ENCODE measurements at places on chromosomes 6 and 20. TPM values are rescaled to one million over a fixed set of nuclear protein-coding genes. Genes with fewer than 3 reads are reported as not detected.

GRM1 gene
- total RNA-seq = not detected

ZSCAN9 gene
- 9.0 TPM for total RNA-seq

GSTA2 gene
- total RNA-seq = not detected

PPP1R16B gene
- 73.4 TPM for total RNA-seq

TFAP2A gene
- not detected for total RNA-seq

SCGN gene
- not detected for total RNA-seq

GRCh38 chr6:53845280-53846195 is 50.7 kb downstream of the LRRC1 start:
- H3K36me3 ChIP-seq = peaks cover 5% of the 10 kb centered on the region
- H3K4me3 ChIP-seq = no peak overlapping the region
- H3K27ac ChIP-seq = no peak overlapping the region

- no peak for DNase-seq
- H3K36me3 ChIP-seq = no peaks in the 10 kb centered on the region
- peaks cover 2% of the 10 kb centered on the region for H3K4me1 ChIP-seq
Observed at GRCh38 chr6:81614292-81614691, 138.2 kb downstream of the TENT5A start.

GRCh38 chr6:132130626-132131298 is 179.6 kb upstream of the CCN2 start:
- no peaks in the 10 kb centered on the region for H3K36me3 ChIP-seq
- no peak overlapping the region for H3K4me3 ChIP-seq
- peaks cover 10% of the 10 kb centered on the region for H3K27me3 ChIP-seq

DNA sequence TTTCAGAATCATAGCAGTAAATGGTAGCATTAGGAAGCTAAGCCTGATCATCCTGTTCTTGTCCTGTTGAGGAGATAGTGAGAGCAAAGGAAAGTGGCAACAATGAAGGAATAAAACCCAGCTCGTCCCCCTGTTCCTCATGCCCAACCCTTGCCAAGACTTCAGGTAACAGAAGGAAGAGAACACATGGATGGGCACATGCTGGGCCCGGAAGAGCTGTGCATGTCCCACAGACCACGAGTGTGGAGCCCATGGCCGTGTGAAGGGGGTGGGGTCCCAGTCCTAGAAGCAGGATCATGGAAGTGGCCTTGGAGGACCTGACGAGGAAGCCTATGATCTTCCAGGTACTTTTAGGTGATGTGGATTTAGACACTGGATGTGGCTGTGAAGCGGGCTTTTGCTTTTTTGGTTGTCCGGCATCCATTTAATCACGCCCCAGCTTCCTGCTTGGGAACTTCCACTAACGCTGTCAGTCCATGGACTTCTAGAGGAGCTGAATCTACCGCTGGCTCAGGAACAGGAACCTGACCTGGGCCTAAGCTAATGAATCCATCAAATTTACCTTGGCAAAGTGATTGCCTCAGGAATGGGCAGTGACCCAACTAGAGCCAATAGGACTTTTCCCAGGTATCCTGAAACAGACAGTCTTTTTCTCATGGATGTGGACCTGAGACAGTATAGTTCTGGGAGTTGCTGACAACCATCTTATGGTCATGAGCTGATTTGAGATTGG is 79.3 kb upstream of the ARMC2 start:
- no peak for DNase-seq
- H3K4me3 ChIP-seq = no peak overlapping the region
- H3K36me3 ChIP-seq = peaks cover 2% of the 10 kb centered on the region
- H3K27ac ChIP-seq = no peak overlapping the region
- H3K27me3 ChIP-seq = peaks cover 6% of the 10 kb centered on the region
- H3K4me1 ChIP-seq = peaks cover 8% of the 10 kb centered on the region

- H3K36me3 ChIP-seq = no peaks in the 10 kb centered on the region
- no peak within 1 kb of the TSS for H3K27ac ChIP-seq
- no peak for DNase-seq
- peak within 1 kb of the TSS; percentile 7 for H3K4me3 ChIP-seq
Observed at GRCh38 chr6:165308926-165309731, at the start of gene C6orf118. TSS of gene C6orf118 (minus strand) at chr6:165309605. CDS start at chr6:165309586, 19 bp downstream.

DNA sequence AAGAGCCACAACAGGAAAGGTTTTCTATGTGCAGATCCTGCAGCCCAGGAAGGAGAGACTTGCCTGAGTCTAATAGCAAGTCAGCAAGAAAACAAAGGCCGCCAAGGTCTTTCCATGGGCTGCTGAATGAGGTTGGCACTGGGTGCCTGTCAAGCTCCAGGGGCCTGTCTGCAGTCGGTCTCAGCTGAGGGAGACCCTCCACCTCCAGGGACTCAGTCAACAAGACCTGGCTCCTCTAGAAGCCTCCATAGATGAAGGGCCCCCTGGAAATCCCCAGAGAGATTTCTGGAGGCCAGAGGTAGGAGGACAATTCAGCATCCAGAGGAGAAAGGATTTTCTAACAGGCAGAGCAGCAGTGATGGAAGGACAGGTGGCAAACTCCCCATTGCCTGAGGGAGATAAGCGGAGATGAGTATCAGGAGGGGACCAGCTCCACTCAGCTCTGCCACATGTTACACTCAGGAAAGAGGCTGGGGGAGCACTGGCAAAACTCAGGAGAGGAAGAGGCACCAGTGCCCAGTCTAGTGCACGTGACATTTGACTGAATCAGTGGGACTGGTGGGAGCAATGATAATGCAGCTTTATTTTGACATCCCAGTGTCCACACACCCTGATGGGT is 33.5 kb upstream of the FKBP1A start:
- H3K27ac ChIP-seq = no peak overlapping the region
- H3K36me3 ChIP-seq = peaks cover 1% of the 10 kb centered on the region
- H3K4me1 ChIP-seq = peaks cover 23% of the 10 kb centered on the region
- H3K4me3 ChIP-seq = no peak overlapping the region

GRCh38 chr20:420721-421574 is 12.8 kb downstream of the RBCK1 start:
- no peak overlapping the region for H3K27ac ChIP-seq
- no peaks in the 10 kb centered on the region for H3K27me3 ChIP-seq
- H3K36me3 ChIP-seq = peaks cover 40% of the 10 kb centered on the region
- H3K4me1 ChIP-seq = peaks cover 25% of the 10 kb centered on the region
- DNase-seq = no peak

GRCh38 chr20:31817461-31817860 is 1.7 kb upstream of the MYLK2 start:
- no peak overlapping the region for H3K27ac ChIP-seq
- DNase-seq = no peak
- H3K4me3 ChIP-seq = no peak overlapping the region
- peaks cover 6% of the 10 kb centered on the region for H3K27me3 ChIP-seq
- peaks cover 2% of the 10 kb centered on the region for H3K4me1 ChIP-seq
- no peaks in the 10 kb centered on the region for H3K36me3 ChIP-seq

- no peaks in the 10 kb centered on the region for H3K36me3 ChIP-seq
- H3K27ac ChIP-seq = no peak overlapping the region
- DNase-seq = no peak
- H3K27me3 ChIP-seq = peaks cover 36% of the 10 kb centered on the region
- H3K4me1 ChIP-seq = no peaks in the 10 kb centered on the region
- no peak overlapping the region for H3K4me3 ChIP-seq
Observed at GRCh38 chr6:17933716-17934115, 53.7 kb downstream of the KIF13A start.

GRCh38 chr20:41432746-41433145 is 66.1 kb upstream of the EMILIN3 start:
- no peaks in the 10 kb centered on the region for H3K27me3 ChIP-seq
- H3K36me3 ChIP-seq = peaks cover 64% of the 10 kb centered on the region
- DNase-seq = no peak
- H3K27ac ChIP-seq = peak overlapping the region; percentile 59

- H3K4me3 ChIP-seq = no peak overlapping the region
- no peak overlapping the region for H3K27ac ChIP-seq
- H3K27me3 ChIP-seq = peaks cover 3% of the 10 kb centered on the region
- H3K4me1 ChIP-seq = peaks cover 4% of the 10 kb centered on the region
- peaks cover 1% of the 10 kb centered on the region for H3K36me3 ChIP-seq
Observed at GRCh38 chr6:138424004-138424904, 20.2 kb downstream of the HEBP2 start.

- H3K27me3 ChIP-seq = peaks cover 10% of the 10 kb centered on the region
- no peak overlapping the region for H3K27ac ChIP-seq
- peaks cover 38% of the 10 kb centered on the region for H3K4me1 ChIP-seq
Observed at GRCh38 chr6:33790379-33790778, 1.4 kb upstream of the LEMD2 start.

GRCh38 chr6:130603391-130603790 is 223.8 kb upstream of the SMLR1 start:
- H3K36me3 ChIP-seq = peaks cover 9% of the 10 kb centered on the region
- DNase-seq = no peak
- no peaks in the 10 kb centered on the region for H3K27me3 ChIP-seq
- H3K27ac ChIP-seq = no peak overlapping the region
- H3K4me1 ChIP-seq = peaks cover 4% of the 10 kb centered on the region

DNA sequence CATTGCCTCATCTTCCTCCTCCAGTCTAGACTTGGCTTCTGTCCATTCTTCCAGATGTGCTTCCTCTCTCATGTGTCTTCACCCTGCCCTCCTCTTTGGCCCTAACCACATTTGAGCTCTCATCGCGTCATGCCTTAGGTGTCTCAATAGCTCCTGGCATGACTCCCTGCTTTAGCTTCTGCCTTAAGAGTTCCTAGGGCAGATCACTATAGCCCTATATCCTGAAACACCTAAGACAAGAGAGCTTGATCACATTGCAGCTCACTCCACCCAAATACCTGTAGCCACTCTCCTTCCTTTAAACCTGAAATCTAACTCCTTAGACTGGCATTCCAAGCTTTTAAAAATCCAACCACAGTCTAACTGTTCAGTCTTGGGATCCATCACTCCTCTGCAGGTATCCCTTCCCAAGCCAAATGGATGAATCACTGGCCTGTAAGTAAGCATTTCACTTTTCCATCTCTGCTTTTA is 69.0 kb upstream of the STXBP5 start:
- H3K27ac ChIP-seq = no peak overlapping the region
- H3K4me3 ChIP-seq = no peak overlapping the region
- no peaks in the 10 kb centered on the region for H3K36me3 ChIP-seq
- no peaks in the 10 kb centered on the region for H3K27me3 ChIP-seq

GRCh38 chr6:40986364-40986763 is 52.7 kb downstream of the UNC5CL start:
- H3K36me3 ChIP-seq = no peaks in the 10 kb centered on the region
- peaks cover 44% of the 10 kb centered on the region for H3K27me3 ChIP-seq
- no peak overlapping the region for H3K27ac ChIP-seq
- H3K4me3 ChIP-seq = no peak overlapping the region

DNA sequence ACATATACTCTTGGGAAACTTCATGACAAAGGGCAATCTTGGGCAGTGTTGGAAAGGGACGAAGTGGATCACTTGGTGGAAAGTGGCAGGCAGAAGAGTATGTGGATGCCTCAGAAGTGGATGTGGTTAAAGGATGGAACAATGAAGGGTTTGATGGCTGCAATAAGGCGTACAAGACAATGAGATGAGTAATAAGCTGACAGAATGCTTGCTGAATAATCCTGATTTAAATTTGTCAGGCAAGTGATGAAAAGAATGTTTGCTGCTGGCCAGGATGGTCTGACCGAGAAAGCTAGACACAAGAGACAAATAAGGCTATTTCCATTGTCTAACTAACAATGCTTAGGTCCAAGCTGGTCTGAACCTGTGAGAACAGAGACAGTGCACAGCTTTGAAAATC is 61.6 kb upstream of the CEP85L start:
- DNase-seq = no peak
- H3K27me3 ChIP-seq = no peaks in the 10 kb centered on the region
- H3K27ac ChIP-seq = peak overlapping the region; percentile 17

DNA sequence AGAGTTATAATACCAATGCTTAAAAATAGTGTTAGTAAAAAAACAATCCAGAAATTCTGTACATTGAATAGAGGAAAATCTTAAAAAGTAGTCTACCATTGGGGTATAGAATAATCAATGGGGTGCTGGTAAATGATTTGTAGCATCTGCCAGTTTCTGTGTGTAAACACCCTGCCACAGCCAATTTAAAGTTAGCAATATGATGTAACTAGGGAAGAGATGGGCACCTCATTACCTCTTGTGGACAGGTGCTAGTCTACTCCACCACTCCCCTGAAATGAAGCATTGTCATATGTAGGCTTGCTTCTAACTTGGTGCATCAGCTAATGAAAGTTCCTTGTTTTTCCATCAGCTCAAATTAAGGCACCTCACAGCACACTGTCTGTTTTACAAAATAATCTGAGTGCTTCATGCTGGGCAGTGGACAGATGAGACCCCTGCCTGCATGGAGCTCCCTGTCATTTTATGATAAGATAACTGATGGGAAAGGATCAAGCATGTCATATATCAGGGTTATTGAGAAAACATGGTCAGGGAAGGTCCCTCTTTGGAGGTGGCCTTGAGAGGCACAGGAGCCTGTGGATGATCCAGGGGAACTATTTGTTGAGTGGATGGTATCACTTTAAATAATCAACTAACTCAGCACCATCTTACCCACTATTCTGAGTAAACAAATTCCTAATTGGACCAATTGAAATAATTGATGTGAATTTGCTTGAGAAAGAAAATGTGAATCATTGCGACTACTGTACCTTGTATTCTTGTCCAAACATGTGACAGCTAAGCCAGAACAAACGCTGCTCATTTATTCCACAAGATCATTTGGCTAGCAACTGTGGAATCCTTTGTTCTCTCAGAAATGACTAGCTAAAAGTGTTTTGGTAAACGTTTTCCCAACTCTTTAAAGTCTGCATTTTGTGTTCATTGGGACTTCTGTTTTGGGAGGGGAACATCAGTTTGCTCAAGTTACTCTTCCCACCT is 45.9 kb upstream of the CSE1L start:
- DNase-seq = no peak
- H3K27me3 ChIP-seq = no peaks in the 10 kb centered on the region
- H3K4me3 ChIP-seq = no peak overlapping the region

GRCh38 chr20:48709058-48709691 is 118.6 kb downstream of the PREX1 start:
- H3K4me1 ChIP-seq = peaks cover 62% of the 10 kb centered on the region
- H3K36me3 ChIP-seq = peaks cover 64% of the 10 kb centered on the region
- no peak overlapping the region for H3K4me3 ChIP-seq
- peak; percentile 14 for DNase-seq
- H3K27me3 ChIP-seq = no peaks in the 10 kb centered on the region

DNA sequence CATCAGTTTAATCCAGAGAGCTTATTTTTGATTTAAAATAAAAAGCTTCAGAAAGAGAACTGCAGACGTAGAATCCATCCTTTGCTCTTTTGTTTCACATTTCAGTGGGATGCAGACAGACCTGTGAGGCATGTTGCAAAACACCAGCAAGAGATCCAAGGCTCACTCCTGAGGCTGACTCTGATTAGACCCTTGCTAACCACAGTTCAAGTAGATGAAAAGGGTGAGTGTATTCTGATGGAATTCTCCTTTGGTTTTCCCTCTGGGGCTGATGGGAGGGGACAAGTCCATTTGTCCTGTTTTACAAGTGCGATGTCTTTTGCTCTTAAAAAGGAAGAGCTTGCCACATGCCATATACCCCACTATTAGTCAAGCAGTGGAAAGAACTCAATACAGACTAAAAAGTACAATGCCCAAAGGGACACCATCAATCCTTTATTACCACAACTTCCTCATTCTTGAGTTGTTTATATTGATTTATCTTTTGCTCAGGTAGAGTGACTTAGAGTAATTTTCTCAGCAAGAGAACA is 772.7 kb downstream of the MAFB start:
- no peak for DNase-seq
- no peaks in the 10 kb centered on the region for H3K4me1 ChIP-seq
- H3K27ac ChIP-seq = no peak overlapping the region

- H3K27ac ChIP-seq = no peak overlapping the region
- peaks cover 2% of the 10 kb centered on the region for H3K4me1 ChIP-seq
- H3K27me3 ChIP-seq = no peaks in the 10 kb centered on the region
- H3K4me3 ChIP-seq = no peak overlapping the region
Observed at GRCh38 chr20:1567392-1568162, 10.1 kb upstream of the SIRPD start.
